Stimulated activated CD4-positive, alpha-beta T cell treated with anti-CD3 and anti-CD28 coated beads, Interleukin-1b, Interleukin-23, amount 100 ng/mL, for 1 hour (primary cell): ENCODE measurements at places on chromosomes 1 and 21.

- no peak for DNase-seq
Measured at GRCh38 chr1:169473347-169473746, 12.4 kb downstream of the SLC19A2 start.

DNA sequence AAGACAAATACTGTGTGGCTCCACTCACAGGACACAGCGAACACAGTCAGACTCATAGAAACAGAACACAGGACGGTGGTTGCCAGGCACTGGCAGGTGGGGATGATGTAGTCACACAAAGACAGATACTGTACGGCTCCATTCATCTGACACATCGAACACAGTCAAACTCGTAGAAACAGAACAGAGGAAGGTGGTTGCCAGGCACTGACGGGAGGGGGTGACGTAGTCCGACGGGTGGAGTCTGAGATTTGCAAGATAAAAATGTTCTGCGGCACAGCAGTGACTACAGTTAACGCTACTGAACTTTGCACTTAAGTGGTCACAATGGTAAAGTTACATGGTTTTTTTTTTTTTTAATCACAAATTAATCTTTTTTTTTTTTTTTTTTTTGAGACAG is 18.7 kb downstream of the C21orf58 start:
- DNase-seq, result no peak

- DNase-seq, result no peak
Measured at GRCh38 chr21:42523941-42524340, 10.3 kb downstream of the SLC37A1 start.

DNA sequence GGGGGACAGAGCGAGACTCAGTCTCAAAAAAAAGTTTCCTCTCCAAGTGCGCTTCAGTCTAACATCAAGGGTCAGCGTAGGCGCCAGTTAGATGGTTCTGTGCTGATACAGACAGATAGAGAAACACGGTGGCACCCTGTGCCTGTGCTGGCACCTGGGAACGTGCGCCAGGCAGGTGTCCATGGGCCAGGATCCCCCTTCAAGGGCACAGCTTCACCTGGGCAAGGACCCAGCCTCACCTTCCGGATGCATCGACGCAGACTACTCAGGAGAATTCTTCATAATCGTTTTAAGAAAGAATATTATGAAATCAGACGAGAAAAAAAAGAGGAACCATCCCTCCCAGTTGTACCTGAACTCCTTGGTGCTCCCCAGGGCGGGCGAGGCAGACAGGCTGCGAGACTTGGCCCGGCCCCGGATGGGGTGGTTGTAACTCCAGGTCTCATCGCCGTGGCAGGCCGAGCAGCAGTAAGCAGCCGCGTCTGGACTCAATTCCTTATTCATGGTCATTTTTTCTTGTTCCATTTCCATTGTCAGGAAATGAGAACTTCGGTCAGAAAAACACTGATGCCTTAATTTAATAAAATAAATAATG is 13.3 kb downstream of the NADK start:
- no peak for DNase-seq

GRCh38 chr1:198272492-198272891 is 115.7 kb downstream of the NEK7 start:
- DNase-seq, result no peak

DNA sequence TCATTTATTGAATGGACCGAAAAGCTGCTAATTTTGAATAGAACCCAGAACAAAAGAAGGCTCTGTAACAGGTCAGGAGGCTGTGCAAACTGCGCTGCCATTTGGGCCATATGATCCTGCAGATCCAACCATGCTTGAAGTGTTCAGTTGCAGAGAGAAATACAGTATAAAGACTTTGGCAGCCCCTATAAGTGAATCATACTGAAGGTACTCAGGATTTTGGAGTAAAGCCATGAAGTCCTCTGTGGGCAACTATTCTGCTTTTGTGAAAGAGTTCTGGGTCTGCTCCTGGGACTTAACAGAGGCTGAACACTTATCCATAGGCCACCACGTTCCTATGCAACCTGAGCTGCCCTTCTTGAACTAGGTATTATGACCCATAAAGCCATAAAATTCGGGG is 1613.6 kb upstream of the PRMT6 start:
- no peak for DNase-seq

DNA sequence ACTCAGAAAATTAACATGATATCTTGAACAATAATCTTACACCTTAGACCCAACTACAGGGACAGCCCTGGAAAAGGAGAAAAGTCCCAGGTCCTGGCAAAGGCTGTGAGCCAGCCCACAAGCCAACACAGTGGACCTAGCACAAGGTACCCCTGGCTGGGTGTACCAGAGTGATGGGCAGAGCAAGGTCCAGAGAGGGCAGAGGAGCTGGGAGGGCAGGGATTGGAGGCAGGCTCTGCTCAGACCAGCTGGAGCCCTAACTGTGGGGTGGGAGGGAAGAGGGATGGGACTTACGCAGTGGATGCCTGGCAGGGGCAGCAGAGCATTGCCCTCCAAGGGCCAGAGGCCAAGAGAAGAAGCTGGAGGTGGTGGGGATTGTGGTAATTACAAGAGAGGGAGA is 101.6 kb downstream of the KCND3 start:
- DNase-seq, result no peak

- no peak for DNase-seq
Measured at GRCh38 chr1:51557168-51557567, 38.1 kb upstream of the EPS15 start.

- no peak for DNase-seq
Measured at GRCh38 chr21:41924368-41924754, 29.5 kb downstream of the C2CD2 start.

DNA sequence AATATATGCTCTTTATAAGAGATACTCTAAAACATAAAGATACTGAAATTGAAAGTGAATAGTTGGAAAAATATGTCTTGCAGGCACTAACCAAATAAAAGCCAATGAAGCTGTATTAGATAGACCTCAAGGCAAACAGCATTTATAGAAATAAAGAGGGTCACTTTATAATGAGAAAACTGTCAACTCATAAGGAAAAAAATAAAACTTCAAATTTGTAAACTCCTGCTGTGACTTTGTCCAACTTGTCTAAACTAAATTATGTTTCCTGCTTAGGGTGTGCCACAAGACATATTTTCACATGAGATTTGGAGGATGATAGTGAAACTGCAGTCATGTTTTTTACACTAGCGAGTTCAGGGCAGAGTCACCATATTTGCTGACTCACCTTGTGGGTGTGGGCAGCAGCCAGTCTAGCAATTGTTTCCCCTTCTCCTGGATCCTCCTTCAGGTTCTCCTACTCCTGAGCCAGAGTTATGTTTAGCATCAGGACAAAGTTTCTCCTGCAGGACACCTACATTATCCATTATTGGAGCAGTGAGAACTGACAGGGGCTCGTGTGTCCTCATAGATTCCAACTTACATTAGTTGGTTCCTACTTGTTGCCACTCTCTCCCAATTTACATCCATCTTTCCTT is 43.8 kb downstream of the CD53 start:
- DNase-seq, result no peak

DNA sequence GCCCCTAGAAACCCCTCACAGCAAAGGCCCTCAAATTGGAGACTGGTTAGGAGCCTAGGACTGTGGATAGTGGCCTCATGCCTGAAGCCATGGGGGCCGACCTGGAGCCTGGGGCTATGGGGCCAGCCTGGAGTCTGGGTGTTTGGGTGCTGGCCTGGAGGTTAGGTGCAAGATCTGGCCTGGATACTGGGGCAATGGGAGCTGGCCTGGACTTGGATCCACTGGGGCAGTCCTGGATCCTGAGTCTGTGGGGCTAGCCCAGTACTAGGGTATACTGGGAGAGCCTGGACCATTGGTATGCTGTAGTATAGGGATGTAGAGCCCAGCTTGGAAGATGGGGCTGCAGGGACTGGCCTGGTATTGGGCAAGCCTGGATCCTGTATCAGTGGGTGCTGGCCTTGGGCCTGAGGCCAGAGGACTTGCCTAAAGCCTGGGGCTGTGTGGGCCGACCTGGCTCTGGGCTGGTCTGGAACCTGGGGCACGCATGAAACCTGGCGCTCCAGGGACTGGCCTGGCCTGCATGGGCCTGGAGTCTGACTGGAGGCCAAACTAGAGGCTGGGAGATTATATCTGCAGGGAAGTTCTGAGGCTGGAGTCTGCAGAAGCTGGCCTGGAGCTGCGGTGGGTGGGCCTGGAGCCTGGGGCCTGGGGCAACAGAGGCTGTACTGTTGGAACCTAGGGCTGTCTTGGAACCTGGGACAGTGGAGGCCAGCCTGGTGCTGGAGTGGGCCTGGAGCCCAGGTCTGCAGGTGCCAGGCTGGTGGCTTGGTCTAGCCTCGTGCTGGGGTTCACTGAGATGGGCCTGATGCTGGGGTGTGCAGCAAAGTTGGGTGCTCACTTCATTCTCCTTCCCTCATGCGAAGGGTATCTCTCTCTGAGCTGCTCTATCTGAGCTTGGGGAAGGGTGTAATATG is 12.6 kb upstream of the DENND1B start:
- DNase-seq, result no peak

GRCh38 chr1:226956942-226957713 is 17.0 kb downstream of the COQ8A start:
- DNase-seq, result no peak

- DNase-seq, result no peak
Measured at GRCh38 chr1:90295534-90295933, 300.6 kb downstream of the ZNF326 start.

DNA sequence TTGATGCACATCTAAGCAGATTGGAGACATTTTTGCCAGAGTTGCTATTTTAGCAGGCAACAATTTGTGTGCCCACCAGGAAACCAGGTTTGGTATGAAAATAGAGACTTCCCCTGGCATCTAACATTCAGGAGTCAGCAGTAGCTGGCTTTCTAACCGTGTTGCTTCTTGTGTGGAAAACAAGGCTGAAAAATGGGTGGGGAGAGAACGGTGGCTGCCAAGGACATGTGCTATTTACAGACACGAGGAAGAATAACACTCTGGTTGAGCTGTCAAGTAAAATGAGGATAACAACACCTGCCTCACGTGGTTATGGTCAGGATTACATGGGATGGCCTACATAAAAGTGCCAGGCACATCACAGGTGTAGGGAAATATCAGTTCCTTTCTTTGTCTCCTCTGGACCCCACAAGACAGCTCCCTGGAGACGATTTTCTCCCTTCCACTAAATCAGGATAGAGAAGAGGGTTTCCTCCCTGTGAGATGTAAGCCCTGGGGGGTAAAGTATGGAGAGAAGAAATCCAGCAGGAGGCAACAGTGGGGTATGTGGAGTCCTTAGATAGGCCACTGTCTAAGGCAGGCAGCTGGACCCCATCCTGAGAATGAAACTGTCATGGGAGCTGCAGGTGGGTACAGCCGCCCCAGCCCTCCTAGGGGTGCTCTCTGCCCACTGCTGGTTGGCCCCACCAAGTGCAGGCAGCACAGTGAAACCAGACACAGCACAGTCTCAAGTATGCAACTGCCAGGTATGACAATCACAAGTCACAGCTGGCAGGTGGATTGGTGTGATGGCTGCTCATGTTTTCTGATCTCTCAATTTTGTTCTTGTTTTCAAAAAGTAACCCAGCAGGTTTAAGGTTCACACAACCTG is 80.3 kb downstream of the TENT5C start:
- no peak for DNase-seq

DNA sequence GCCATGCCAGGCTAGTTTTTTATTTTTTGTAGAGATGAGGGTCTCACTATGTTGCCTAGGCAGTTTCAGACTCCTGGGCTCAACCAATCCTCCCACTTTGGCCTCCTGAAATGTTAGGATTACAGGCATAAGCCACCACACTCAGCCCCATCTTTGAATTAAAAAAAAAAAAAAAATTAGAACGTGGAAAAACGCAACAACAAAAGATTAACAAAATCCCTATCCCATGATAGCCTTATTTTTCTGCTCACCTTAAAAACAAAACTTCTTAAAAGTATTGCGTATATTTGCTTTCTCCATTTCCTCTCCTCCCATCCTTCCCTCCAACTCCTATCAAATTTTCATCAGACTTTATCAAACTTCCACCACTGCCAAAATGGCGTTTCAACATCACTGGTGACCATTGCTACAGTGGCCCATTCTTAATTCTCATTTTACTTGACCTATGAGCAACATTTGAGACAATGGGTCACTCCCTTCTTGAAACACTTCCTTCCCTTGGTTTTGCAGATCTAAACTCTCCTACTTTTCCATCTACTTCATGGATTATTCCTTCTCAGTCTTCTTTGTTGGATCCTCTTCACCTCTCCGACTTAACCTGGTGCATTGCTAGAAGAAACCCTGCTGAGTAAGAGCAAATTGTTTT is 579 bp upstream of the ZNF684 start:
- DNase-seq, result no peak

GRCh38 chr1:162446946-162447345 is 35.0 kb upstream of the SH2D1B start:
- DNase-seq, result no peak

- no peak for DNase-seq
Measured at GRCh38 chr21:45551316-45551715, 9.1 kb upstream of the SLC19A1 start.

DNA sequence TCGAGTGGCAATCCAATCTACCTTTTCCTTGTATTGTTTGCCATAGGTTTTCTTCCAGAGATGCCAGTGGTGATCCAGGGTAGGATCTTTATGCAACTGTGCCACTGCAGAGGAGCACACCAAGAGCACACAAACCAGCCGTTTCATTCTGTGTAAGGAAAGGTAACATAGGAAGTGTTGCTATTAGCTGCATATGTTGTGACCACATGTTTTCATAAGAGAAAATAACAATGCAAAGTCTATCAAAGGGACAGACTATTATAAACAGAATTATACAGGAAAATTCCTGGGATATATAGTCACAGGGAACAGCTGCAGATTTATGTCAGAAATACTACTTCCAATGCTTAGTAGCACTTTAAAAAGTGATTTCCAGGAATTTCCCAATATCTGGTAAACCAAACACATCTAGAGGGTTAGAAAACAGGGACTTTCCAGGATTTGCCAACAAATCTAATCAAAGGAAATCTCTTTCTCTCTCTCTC is 919 bp downstream of the CTSS start:
- DNase-seq, result no peak

GRCh38 chr1:18458133-18459092 is 22.3 kb upstream of the KLHDC7A start:
- DNase-seq, result no peak

GRCh38 chr1:240474133-240474614 is 137.8 kb downstream of the GREM2 start:
- DNase-seq, result no peak

GRCh38 chr21:34615487-34615814 is 538 bp upstream of the RCAN1 start:
- DNase-seq, result no peak

GRCh38 chr1:179144626-179145025 is 62.8 kb downstream of the TOR3A start:
- no peak for DNase-seq
